Right hindlimb (tissue), 1 donor: ENCODE measurements at places on chromosomes 3 and 15.

GRCh38 chr3:37510755-37511154 lies 336.4 kb upstream of the LRRFIP2 start:
- DNase-seq: no peak

DNA sequence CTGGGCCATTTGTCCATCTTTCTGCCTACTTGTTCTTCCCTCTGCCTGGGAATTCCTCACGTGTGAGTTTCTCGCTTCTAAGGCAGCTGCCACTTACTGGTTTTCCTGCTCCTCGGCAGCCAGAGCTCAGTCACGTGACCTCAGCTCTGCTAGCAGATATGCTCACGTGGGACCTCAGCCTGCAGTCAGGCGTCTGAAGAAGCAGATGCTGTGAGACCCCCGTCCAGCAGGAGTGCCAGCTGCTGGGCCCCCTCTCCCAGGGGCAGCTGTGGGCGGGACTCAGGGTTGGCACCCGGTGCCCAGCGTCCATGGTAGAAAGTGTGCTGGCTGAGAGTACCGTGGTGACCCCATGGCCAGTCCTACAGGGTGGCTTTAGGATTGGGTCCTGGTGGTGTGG lies 161.3 kb upstream of the TLE3 start:
- DNase-seq: peak; percentile 84

- no peak for DNase-seq
Observed at GRCh38 chr3:124576565-124577493, 153.4 kb upstream of the UMPS start.

DNA sequence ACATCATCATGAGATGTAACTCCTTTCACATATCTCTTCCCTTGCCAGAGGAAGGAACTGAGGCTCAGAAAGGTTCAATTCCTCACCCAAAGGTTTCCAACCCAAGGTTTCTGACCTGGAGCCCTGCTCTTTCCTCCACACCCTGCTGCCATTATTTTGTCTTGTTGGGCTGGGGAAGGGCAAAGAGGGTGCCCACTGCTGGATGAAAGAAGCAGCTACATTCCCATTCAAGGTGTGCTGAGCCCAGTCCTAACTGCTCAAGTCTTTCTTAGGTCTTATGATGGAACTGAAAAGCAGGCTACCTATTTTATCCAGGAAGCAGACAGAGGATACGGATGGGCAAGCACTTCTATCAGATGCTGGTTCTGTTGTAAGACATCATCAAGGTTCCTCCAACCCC lies 258.0 kb upstream of the CTDSPL start:
- no peak for DNase-seq

DNA sequence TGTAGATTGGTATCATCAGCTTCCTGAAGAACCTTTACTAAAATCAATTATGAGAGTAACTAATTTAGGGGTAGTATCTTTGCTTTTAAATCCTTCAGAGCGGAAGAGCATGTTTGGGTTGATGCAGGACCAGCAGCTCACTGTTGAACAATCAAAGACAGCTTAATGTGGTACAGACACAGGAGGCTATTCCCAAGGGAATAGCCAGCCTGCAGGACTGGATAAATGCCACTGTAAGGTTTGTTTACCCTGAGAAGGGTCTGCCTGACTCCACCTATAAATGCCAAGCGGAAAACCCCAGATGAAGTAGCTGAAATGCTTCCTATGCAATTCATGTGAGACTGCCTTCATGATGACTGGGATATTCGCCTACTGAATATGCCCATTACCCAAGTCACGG lies 16.0 kb upstream of the STAC start:
- DNase-seq: no peak

- no peak for DNase-seq
Observed at GRCh38 chr3:134105876-134106556, 76.3 kb upstream of the SLCO2A1 start.

GRCh38 chr3:123750659-123751420 lies 133.3 kb downstream of the MYLK start:
- no peak for DNase-seq

DNA sequence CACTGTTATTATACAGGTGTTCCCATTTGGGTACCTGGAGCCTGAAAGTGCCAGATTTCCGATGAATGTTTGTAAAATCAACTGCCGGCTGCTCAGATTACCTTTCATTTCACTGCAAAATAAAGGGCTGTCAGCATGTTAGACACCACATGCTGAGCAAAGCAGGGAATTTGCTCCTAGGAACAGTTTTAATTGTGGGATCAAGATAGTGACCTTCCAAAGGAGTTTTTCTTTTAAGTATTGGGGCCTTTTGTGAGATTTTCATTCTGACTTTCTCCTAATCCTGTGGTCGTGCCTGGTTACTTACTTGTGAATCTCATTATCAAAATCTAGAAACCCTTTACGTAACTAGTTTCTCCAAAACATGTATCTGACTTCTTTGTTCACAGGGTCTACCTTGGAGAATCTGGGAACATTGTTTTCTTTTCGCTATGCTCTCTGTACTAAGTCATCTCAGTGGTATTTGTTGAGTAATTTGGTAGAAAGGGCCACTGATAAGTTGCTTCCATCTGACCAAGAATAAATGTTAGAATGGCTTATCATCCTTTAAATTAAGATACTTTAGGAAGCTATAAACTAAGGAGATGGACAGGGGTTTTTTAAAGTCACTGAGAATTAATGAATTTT lies 40.8 kb upstream of the LRTM1 start:
- DNase-seq: no peak

DNA sequence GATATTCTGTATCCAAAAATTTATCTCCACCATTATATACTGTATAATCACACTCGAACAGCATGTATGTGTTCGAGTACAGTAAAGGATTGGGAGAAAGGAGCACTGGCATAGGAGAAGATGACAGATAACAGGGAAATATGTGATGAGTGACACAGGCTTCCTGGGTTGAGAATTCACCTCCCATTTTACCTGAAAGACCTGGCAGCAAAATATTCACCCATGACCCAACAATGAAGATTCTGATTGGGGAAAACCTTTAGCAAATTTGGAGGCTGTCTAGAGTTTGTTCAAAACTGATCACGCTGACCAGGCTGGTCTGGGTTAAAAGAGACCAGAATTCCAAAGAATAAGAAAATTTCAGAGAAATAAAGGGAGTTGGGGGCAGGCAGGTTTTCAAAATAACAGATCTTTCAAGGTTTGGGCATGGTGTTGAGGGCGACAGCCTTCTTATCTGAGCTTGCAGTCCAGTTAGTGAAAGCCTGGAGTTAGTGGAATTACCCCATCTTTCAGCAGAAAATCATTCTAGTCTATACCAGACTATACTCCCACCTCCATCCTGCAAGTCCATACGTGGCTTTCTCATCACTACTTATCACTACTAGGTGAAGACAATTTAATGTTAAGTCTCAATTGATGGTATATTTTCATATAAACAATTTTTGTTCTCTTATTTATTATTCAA lies 42.8 kb upstream of the RSL24D1 start:
- no peak for DNase-seq

DNA sequence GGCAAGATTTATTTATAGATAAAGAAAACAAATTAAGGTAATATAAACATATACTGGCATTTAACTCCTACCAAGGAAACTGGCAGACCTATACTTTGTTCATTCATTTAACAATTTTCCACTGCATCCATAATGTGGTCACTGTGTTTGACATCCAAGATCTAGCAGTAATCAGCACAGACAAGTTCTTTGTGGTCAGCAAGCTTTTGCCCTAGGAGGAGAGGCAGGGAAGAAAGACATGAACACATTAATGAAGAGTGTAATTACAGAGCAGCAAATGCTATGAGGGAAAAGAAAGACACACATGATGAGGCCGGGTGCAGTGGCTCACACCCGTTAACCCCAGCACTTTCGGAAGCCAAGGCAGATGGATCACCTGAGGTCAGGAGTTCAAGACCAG lies 34.4 kb downstream of the SUCLG2 start:
- no peak for DNase-seq

GRCh38 chr3:77795013-77795412 lies 755.1 kb downstream of the ROBO2 start:
- no peak for DNase-seq

DNA sequence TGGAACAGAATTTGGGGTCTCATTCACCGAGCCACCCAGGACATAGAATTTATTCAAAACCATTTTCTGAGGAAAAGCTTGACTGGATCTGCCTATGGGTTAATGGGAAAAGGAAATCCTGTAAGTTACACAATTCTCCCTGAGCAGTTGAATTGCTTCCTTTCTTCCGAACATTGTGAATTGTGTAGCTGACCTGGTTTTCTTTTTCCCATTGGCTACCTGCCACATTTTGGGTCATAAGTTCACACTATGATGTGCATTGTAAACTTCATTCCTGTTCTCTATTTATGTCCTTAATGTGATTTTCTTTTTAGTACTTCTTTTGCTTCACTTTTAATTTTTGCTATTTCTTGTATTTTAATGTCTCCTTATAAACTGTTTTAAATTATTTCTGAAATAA lies 386.0 kb upstream of the LRRC3B start:
- peak; percentile 45 for DNase-seq

DNA sequence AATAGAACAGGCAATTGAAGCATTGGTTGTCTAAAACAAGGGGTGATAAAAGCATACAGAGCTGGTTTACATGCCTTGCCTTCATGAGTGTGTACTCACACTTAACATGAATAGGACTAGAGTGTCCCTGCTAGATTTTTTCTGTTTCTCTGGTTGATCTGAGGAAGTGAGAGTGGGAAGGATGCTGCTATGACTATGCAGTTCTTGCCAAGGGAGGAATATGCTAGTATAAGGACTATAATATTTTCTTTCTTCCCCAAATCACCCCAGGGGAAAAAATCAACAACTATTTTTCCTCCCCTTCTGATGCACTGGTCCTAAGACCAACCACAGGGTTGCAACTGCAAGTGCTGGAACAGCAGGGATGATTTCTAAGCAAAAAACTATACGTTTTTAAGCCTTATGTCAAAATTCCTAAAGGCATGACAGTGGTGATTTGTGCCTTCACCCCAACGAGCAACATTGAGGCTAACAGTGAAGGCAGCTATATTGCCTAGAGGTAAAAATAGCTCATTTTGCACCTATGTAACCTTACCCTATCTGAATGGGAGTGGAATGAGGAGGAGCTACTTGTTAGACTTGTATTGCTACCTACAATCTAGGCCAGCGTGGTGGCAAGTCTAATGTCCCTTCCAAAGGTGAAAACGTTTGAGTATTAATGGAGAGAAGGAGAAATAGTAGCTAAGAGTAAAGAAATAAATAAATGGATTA lies 33.5 kb upstream of the USP8 start:
- DNase-seq: no peak

- DNase-seq: peak; percentile 17
Observed at GRCh38 chr15:70400766-70401541, 303.2 kb upstream of the TLE3 start.

- no peak for DNase-seq
Observed at GRCh38 chr3:125589547-125590122, 5.7 kb downstream of the OSBPL11 start.

DNA sequence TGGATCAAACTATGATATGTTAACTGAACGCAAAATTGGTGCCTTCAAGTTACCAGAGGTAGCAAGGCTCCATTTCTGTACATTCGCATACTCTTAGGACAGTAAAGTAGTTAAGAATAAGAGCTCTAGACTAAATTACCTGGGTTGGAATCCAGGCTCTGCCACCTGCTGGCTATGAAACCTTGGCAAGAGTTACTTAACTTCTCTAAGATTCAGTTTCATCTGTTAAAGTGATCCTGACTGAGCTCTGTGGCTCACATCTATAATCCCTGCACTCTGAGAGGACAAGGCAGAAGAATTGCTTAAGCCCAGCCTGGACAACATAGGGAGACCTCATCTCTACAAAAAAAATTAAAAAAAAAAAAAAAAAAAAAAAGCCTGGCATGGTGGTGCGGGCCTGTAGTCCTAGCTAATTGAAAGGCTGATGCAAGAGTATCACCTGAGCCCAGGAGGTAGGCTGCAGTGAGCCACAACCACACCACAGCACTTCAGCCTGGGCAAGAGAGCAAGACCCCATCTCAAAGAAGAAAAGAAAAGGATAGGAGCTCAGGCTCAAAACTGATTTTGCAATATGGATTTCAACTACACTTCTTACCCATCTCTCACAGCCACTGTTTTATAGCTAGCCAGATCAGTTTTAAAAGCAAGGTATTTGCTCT lies 21.3 kb downstream of the GSK3B start:
- no peak for DNase-seq

GRCh38 chr3:30578479-30578878 lies 27.9 kb upstream of the TGFBR2 start:
- no peak for DNase-seq

DNA sequence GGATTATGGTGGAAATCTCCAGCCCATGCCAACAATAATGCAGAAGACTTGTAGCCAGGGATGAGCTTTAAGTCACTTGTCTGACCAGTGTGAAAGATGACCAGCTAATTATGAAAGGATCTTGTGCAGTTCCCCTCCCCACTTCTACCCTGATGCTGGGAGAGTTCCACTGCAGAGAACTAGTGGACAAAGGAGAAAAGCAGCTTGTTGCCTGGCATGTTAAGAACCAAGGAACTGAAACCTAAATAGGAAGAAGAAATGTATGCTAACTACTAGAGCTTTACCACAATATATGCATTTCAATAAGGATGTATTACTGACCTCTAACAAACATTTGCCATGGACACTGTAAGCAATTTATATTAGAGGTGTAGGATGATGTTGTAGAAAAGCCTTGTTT lies 52.2 kb upstream of the CSTA start:
- no peak for DNase-seq

DNA sequence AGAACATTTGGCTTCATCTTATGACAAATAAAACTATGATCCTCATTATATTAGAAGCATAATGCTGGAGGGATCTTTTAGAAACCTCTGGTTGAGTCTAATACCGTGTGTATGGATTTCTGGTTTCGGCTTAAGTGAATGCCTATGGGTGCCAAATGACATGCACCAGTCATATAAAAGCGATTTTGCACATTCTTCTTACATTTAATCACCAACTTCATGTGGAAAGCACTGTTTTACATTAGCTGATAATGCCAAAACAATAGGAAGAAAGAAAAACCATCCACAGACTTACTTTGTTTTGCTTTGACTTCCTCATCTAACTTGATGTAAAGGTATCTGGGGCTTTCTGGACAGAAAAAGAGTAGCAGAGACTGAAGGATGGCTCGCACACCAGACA lies 20.9 kb downstream of the SLC2A2 start:
- DNase-seq: no peak

DNA sequence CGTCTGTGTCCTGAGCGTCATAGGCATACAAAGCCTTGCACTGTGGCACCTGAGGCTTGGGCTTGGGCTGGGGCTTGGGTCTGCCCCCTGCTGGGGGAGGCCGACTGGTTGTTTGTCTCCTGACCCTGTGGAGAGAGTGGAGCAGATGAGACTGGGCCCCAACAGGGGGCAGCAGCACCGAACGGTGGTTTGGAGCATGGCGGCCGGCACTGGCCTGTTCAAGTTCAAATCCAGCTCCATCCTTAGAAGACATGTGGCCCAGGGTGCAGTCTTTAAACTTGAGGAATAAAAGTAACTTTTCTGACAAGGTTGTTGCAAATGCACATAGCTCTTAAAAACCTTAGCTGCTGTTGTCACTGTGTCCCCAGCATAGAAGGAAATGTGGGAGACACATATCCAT lies 33.3 kb downstream of the CCNB2 start:
- no peak for DNase-seq
